IPS-NIHi11 (cell line): ENCODE measurements at places on chromosomes 2 and 18.

- no peak for DNase-seq
Measured at GRCh38 chr18:7532942-7533341, 34.2 kb upstream of the PTPRM start.

- peak; percentile 61 for DNase-seq
Measured at GRCh38 chr18:59446012-59446411, 86.9 kb upstream of the LMAN1 start.

GRCh38 chr2:18124116-18124835 lies 245.8 kb downstream of the KCNS3 start:
- no peak for DNase-seq

DNA sequence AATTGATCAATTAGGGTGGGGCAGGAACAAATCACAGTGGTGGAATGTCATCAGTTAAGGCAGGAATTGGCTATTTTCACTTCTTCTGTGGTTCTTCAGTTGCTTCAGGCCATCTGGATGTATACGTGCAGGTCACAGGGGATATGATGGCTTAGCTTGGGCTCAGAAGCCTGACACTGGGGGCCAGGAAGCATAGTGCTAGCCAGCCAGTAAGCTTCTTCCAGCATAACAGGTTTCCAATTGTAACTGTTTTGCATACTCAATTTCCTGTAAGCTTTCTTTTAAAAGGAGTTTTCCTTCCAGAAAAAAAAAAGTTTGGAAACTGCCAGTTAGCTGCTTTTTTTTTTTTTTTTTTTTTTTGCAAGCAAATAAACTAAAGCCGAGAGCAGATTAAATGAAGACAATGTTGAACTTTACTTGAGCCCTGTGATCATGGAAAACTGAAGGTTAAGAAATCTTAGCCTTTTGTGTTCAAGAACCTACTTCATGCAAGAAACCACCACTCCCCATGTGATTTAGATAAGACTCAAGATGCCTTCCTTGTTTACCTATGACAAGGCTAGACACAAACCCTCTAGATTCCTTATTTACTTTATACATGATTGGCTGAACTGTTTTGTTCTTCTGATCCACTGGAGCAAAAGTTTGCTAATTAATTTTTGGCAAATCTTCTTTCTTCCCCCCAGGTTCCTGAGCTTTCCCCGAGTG lies 126.9 kb upstream of the LINC00305 start:
- no peak for DNase-seq

DNA sequence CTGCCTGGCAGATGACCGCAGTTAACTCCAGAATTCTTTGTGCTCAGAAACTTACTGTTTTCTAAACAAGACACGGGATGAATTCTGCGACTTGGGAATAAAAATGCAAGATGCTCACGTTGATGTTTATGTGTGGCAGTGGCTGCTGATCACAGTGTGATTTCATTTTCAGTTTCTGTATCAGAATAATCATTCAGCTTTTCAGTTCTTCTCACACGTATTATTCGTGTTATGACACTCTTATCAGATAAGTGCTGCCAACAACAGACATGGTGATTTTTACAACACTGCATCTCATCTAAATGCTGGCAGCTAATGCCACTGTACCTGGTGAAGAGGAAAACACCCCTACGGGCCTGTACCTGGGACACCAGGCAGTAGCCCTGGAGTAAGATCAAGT lies 272.9 kb upstream of the REV1 start:
- no peak for DNase-seq
